Forelimb muscle (tissue), 1 donor: ENCODE measurements at places on chromosomes 1 and 21.

- DNase-seq: no peak
These were observed 3.5 kb downstream of the ABCB10 start for GRCh38 chr1:229554886-229555621.

DNA sequence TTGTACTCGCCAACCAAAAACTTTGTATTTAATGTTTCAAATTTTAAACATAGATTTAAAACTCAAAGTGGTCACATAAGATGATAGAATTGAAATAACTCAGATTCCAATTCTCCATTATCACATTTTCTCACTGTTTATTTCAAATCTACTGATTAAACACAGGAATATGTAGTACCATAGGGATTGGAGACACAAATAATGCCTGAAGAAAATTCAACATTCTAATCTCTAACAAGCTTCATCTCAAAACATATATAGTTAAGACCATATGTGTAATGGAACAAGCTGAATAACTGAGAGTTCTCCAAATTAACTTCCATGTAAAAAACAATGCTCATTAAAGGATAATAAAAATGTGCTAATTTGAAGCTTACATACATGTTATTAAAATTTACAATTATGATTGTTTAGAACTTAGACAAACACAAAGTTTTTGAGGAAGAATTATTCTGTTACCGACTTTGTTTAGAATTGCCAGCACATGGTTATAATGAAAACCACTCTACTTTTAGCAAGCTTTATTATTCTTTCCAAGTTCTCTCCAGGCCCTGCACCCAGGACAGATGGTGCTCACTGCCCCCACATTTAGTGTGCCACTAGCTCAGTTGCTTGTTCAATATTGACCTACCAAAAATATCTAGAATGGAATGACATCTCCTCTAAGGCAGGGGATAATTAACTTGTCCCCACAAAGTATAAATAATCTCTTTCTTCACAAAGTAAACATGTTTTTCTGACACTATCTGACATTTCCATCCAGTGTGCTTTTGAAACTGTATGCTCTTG lies 467.2 kb downstream of the TTLL7 start:
- DNase-seq: no peak

DNA sequence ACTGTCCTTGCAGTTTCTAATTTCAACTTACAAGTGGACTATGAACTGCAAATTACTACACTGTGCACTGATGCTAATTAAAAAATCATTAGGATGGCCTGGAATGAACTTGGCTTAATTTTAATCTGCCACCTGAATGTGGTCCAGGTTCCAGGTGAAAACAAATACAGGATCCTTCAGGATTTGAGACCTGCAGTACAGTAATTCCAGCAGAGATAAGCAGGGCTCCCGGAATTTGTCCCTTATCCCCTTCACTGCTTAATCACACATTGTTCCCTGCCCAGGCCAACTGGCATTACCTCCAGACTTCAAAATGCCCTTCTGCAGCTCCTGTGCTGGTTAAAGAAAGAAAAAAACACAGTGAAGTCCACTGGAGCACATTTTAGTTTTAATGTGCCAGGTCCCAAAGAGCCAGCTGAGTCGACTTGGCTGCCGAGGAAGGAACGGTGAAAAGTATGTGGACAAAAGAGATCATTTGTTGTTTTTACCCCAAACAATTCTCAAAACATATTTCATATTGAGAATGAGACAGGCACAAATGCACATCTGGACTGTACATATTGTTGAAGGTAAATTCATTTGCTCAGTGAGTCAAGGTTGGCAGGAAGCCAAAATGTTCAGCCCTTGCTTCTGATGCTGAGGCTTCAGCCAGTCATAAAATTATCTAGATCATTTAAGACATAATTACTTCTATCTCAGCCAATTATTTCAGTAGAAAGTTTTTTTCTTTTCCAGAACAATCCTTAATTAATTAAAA lies 28.3 kb downstream of the DEGS1 start:
- no peak for DNase-seq

DNA sequence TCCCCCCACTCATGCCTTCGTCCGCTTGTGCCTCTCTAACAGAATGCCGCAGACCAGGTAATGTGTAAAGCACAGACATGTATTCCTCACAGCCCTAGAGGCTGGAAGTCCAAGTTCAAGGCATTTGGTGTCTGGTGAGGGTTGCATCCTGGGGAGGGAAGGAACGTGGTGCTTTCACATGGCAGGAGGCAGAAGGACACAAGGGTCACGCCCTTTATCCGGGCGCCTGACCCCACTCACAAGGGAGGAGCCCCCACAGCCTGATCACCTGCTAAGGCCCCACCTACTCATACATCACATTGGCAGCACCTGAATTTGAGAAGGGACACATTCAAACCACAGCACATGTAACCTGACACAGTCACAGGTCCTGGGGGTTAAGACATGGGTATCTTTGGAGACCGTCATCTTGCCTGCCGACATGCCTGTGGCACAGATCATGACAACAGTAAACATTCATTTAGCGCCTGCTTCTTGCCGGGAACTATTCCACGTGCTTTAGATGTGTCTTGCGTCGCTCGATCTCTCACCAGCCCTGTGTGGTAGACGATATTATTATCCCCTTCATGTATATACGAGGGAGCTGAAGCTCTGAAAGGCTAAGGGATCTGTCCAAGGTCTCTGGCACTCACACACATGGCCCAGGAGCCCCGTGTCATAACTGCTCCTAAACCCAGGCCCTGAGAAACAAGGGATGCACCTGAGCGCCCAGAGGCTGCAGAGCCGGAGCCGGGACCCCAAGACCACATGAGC lies 235.6 kb downstream of the NPHP4 start:
- no peak for DNase-seq

DNA sequence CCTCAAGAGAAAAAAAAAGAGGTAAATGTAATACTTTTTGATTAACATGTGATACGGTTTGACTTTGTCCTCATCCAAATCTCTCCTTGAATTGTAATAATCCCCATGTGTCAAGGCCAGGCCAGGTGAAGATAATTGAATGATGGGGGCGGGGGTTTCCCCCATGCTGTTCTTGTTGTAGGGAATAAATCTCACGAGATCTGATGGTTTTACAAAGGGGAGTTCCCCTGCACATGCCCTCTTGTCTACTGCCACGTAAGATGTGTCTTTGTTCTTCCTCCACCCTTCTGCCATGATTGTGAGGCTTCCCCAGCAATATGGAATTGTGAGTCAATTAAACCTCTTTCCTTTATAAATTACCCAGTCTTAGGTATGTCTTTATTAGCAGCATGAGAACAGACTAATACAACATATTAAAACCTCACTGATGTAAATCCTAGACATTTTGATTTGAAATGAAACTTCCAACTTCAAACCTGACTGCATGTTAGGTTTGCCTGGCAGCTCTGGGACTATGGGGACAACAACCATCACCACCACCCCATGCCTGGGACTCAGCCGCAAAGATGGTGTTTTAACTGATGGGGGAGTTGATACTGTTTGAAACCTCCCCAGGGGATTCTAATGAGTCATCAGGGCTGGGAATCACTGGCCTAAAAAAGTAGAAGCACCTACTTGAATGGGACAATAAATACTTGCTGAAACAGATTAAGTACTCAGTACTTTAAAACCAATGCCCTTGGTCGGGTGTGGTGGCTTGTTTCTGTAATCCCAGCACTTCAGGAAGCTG lies 32.8 kb upstream of the BACH1 start:
- no peak for DNase-seq

DNA sequence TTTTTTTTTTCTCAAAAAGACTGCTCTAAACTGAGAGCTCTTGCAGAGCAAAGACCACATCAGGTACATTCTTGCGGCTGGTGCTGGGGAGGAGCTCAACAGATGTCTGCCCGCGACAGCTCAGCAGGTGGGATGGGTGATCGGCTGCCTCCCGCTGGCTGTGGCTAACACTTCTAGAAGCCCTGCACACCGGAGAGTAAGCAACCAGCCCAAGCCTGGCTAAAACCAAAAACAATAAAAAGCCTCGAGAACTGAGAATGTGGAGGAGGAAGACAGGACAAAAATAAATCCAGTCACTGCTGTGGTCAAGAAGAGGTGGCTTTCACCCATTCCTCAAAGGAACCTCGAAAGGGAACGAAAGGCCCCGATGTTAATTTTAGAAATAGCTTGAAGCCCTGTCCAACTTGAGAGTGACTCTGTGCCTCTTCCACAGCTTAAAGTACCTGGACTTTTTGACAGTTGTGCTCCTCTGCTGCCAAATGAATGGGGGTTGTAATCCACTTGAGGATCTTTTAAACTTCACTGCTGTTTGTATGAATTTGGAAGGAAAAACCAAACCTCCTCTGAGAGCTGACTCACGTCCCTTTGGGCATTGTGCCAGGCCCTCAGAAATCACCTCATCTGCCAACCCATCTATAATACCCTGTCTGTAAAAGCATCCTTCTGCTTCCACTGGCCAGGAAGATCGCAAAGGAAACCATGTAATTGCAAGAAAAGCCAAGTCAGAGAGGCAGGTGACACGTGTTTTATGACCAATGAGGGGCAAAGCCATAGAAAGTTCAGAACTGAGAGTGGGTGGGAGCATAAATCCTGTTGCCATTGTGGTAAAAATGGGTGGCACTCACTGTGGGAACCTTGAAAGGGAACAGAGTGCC lies 78.6 kb downstream of the KCNN3 start:
- DNase-seq: no peak

DNA sequence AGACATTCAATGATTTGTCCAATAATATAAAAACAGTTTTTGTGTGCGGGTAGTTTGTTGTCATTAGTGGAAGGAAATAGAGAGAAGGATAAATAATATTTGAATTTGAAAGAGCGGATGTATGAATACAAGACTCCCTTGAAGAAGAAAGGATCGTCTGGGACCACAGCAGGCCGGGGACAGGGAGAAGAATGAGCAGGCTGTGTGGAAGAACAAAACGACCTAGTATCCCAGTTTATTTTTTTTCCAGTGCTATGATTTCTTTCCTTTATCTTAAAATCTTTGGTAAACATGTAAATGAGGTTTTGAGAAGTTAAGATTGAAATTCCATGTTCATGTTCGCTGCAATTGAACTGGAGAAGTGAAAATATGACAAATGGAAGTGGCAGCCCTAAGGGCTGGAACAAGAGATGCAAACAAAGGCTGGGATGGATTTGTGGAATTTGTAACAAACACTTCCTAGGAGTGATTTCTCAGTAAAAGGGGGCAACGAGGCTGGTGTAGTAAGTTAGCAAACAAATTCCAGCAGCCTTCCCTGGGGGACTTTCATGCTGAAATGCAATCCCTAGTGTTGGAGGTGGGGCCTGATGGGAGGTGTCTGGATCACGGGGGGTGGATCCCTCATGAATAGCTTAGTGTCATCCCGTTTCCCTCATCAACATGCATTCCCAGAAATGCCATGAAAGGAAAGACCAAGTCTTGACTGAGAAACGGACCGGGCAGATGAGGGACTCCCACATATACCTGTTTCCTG lies 10.2 kb upstream of the IFI16 start:
- no peak for DNase-seq

DNA sequence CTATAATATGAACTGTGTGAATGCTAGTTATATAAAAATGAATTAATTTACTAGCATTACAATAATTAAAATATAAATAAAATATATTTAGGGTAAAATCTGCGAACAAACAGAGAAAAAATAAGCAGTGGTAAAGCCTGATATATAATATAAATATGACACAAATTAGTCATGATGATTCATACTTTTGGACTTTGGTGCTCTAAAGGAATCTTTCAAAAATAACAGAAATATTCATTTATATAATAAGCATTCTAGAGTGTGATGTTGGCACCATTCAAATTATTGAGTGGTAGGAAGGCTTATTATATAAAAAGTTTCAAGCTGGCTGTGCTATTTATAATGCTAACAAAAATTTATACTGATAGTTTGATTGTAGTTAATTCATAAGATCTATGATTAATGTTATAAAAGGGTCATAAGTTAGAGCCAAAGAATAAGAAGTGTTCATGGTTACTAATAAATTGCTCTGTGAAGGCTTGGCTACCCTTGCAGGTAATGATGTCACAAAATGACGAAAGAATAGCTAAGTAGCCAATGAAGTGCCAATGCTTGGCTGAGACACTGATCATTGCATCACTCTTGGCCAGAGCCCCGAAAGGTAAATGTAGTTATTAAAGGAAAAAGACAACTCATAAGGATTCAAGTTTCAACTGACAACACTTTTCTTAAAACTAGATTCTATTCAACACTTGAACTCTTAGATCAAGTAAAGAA lies 108.7 kb downstream of the USH2A start:
- no peak for DNase-seq

DNA sequence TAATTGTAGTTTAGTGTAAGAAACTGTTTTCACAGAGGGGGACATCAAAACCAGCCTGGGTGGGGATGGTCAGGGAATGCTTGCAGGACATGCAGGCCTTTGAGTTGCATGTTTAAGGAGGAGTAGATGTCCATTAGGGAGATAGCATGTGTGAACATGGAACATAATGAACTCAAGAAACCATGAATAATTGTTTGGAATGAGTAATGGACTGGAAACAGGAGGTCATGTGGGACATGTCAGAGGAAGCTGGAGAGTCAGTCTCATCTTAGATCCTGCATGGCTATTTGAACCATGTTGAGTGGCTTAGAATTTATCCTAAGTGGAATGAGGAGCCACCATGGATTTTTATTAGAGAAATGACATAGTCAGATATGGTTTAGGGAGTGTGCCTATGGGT lies 86.4 kb downstream of the RPE65 start:
- DNase-seq: no peak

GRCh38 chr1:206774093-206774492 lies 1.8 kb upstream of the IL10 start:
- DNase-seq: no peak

GRCh38 chr1:53145942-53146708 lies 3.7 kb upstream of the SLC1A7 start:
- DNase-seq: no peak

DNA sequence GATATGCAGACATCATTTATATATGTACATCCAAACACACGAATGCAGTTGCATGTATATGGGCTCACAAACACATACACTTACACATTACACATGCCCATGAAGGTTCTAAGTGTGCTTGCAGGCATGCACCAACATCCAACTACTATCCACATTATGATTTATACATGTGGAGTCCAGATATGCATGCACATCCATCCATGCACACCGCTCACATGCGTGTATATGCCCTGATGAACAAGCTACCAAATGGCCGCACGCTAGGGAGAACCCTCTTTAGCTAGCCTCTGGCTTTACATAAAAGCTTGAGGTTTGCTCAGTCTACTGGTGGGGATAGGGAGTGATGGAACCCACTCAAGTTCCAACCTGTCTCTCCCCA lies 8.5 kb downstream of the GPR3 start:
- no peak for DNase-seq

DNA sequence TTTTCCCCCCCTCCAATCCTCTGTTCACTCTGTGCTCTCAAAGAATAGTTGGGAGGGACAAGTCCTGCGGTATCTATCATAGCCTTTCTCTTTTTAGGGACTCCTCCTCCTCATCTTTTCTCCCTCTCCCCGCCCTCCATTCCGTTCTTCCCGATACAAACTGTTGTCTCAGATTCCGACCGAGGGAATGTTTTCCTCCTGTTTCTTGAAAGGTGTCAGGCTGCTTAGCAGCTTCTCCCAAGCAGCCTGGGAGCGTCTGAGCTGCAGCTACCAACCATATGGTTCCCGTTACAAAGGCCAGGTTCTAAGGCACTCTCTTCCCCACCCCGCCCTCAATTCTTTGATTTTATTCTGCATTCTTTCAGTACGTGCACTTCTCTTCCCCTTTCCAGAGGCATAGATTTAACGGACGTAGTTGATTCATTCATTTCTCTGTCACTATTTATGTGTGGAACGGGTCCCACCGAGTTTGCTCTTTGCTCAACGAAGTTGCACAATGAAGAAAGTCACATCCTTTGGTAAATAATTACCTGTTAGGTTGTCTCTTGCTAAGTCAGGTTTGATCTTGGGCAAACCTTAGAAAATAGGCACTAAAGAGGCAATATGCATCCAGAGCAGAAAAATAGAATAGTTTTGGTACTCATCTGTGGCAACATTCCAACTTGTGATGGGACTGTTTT lies 2.8 kb downstream of the ADGRL2 start:
- DNase-seq: no peak

GRCh38 chr1:208531003-208531750 lies 287.0 kb upstream of the PLXNA2 start:
- no peak for DNase-seq
